Activated CD4-positive, alpha-beta T cell treated with anti-CD3 and anti-CD28 coated beads, Interleukin-2, amount 10 ng/mL, durations not matched to agents 7 days and 5 days (primary cell): ENCODE measurements at places on chromosomes 7 and 10. TPM values are rescaled to one million over a fixed set of nuclear protein-coding genes. Genes with fewer than 3 reads are reported as not detected.

GRCh38 chr10:11611248-11612020 is at the start of gene USP6NL:
Gene USP6NL, minus strand, starts transcription at chr10:11611650. Its CDS starts 14,016 bp downstream, at chr10:11597634.
- DNase-seq: peak; percentile 56
- peaks cover 48% of the 10 kb centered on the region for H3K4me1 ChIP-seq
- peak within 1 kb of the TSS; percentile 84 for H3K27ac ChIP-seq
- peaks cover 34% of the 10 kb centered on the region for H3K27me3 ChIP-seq

The HGF gene
- total RNA-seq: not detected

The CALY gene
- total RNA-seq: not detected

GRCh38 chr7:39417642-39418041 is 148.6 kb upstream of the YAE1 start:
- H3K27ac ChIP-seq: no peak overlapping the region
- no peak for DNase-seq
- peaks cover 13% of the 10 kb centered on the region for H3K4me1 ChIP-seq

DNA sequence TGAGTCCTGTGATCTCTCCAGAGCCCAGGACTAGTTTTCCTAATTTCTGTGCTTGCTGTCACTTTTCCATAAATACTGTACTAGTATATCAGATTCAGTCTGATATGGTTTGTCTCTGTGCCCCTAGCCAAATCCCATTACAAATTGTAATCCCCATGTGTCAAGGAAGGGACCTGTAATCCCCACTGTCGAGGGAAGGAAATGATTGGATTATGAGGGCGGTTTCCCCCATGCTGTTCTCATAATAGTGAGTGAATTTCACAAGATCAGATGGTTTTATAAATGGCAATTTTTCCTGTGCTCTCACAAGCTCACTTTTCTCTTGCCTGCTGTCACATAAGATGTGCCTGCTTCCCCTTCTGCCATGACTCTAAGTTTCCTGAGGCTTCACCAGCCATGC is 54.8 kb upstream of the IFRD1 start:
- no peak for DNase-seq
- H3K4me3 ChIP-seq: no peak overlapping the region
- peaks cover 14% of the 10 kb centered on the region for H3K27me3 ChIP-seq
- no peaks in the 10 kb centered on the region for H3K36me3 ChIP-seq
- peaks cover 36% of the 10 kb centered on the region for H3K4me1 ChIP-seq

DNA sequence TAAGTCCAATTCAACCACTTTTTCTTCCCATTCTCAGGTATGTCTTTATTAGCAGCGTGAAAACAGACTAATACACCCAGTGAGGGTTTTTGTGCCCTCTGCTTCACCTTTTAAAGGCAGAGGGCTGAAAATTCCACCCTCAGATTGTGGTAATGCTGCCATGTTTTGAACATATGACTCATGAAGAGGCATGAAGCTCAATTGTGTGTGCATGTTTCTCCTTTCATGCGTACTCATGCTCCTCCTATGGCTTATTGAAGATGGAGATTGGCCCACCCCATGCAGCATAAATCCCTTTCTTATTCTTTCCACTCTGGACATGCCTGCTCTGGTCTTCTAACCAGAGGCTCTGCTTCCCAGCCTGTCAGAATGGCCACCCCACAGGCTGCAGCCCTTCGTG is 168.0 kb upstream of the PRKCQ start:
- peaks cover 21% of the 10 kb centered on the region for H3K27me3 ChIP-seq
- DNase-seq: no peak
- no peak overlapping the region for H3K4me3 ChIP-seq
- no peak overlapping the region for H3K27ac ChIP-seq

The SH2D4B gene
- 0.07 TPM for total RNA-seq

The HOXA11 gene
- not detected for total RNA-seq
